Activated CD8-positive, alpha-beta T cell treated with anti-CD3 and anti-CD28 coated beads for 36 hours (primary cell): ENCODE measurements at places on chromosomes 7 and 10. TPM values are rescaled to one million over a fixed set of nuclear protein-coding genes. Genes with fewer than 3 reads are reported as not detected.

NKX6-2 gene
- not detected for total RNA-seq

DNA sequence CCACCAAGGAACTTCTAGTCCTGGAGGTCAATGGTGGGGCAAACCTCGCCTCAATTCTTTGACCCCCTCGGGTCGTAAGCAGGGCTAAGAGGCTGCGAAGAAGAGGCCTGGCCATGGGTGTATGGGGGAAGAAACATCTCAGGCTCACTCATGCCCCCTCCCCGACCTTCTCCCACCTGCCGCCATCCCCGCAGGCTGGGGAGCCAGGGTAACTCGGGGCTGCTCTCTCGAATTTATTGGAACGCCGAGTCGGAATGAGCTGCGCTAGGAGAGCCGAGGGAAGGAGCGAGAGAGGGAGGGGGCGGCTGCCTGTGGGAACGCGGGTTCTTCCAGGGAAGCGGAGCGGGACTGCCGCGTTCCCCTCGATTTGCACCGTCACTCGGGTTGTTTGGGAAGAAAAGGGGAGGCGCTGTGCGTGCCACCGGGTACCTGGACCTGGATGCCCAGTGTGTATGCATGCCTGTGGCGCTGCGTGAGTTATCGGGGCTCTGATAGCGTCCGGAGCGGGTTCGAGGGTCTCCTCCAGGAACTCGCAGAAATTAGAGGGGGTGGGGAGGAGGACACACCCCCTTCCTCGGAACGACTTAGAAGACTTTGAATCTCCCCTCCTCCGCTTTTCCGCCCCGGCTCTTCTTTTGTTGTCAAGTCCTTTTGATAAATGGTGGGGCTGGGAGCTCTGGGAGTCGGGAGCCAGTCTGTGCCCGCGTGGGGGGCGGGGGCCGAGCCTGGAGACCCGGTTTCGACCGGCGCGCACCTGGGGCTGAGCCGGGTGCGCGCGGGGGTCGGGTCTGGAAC, 1.8 kb upstream of the ZNF503 start:
- H3K36me3 ChIP-seq: no peaks in the 10 kb centered on the region
- peaks cover 31% of the 10 kb centered on the region for H3K4me1 ChIP-seq
- H3K27me3 ChIP-seq: peaks cover 64% of the 10 kb centered on the region
- H3K4me3 ChIP-seq: peak overlapping the region; percentile 76

DNA sequence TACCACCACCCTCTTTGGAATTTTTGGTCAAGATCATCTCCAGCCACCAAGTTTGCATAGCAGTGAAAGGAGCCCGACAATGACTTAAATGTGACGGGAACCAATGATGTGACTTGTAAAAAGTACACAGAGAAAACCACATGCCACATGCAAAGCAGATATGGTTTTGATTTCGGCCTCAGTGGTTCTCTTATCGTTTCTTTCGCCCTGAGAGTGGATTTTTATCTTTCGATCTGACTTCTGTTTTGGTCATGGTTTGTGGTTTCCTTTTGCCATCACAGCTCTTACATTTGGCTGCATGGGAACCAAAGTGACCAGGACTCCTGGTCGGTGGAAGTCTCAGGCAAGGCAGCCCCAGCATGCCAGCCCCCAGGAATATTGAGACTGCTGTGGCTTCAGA, 31.5 kb downstream of the TCF7L2 start:
- H3K27ac ChIP-seq: no peak overlapping the region
- peak; percentile 77 for DNase-seq
- peaks cover 26% of the 10 kb centered on the region for H3K4me1 ChIP-seq
- no peak overlapping the region for H3K4me3 ChIP-seq
- H3K36me3 ChIP-seq: peaks cover 3% of the 10 kb centered on the region

BEND7 gene
- not detected for total RNA-seq

PAPOLB gene
- not detected for total RNA-seq

NANOS1 gene
- total RNA-seq: not detected

PLEKHS1 gene
- not detected for total RNA-seq

GRCh38 chr7:90596671-90597562, 796 bp downstream of the CDK14 start:
- H3K4me1 ChIP-seq: peaks cover 17% of the 10 kb centered on the region
- H3K36me3 ChIP-seq: no peaks in the 10 kb centered on the region
- H3K27me3 ChIP-seq: peaks cover 59% of the 10 kb centered on the region
- H3K27ac ChIP-seq: no peak overlapping the region
- peak overlapping the region; percentile 73 for H3K4me3 ChIP-seq
- DNase-seq: no peak

GRCh38 chr10:104579136-104579535, 62.0 kb upstream of the SORCS3 start:
- H3K36me3 ChIP-seq: no peaks in the 10 kb centered on the region
- peaks cover 16% of the 10 kb centered on the region for H3K27me3 ChIP-seq
- H3K4me3 ChIP-seq: no peak overlapping the region
- no peak overlapping the region for H3K27ac ChIP-seq
- H3K4me1 ChIP-seq: peaks cover 4% of the 10 kb centered on the region
- no peak for DNase-seq

MINPP1 gene
- 6.0 TPM for total RNA-seq

- peaks cover 67% of the 10 kb centered on the region for H3K4me1 ChIP-seq
- no peak for DNase-seq
- H3K27ac ChIP-seq: peak overlapping the region; percentile 99
- peaks cover 50% of the 10 kb centered on the region for H3K36me3 ChIP-seq
These were observed 696 bp downstream of the GIMAP4 start for GRCh38 chr7:150567871-150568301.

- H3K4me1 ChIP-seq: no peaks in the 10 kb centered on the region
- H3K27me3 ChIP-seq: no peaks in the 10 kb centered on the region
- no peak for DNase-seq
- H3K36me3 ChIP-seq: no peaks in the 10 kb centered on the region
- no peak overlapping the region for H3K27ac ChIP-seq
- no peak overlapping the region for H3K4me3 ChIP-seq
These were observed 108.8 kb downstream of the GNAI1 start for GRCh38 chr7:80243425-80243824.
